ENCODE measurements at places on chromosomes 3 and 15.

DNA sequence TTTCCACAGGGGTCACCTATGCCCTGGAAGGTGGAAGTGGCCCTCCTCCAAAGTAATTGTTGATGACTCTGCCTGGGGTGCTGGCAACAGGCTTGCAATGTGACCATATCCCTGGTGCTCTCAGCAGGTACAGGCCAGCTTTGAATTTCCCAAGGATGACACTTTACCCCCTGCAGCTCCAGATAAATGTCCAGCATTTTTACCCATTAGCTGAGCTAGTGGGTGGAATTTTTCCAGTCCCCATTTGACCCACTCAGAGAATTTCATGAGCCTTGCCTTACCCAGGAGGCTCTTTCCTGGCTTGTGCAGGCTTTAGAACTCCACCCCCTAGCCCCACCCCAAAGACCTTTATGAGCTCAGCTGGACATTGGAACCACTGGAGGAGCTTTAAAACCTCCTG is 77.6 kb downstream of the ST8SIA2 start:
- DNase-seq: no peak

DNA sequence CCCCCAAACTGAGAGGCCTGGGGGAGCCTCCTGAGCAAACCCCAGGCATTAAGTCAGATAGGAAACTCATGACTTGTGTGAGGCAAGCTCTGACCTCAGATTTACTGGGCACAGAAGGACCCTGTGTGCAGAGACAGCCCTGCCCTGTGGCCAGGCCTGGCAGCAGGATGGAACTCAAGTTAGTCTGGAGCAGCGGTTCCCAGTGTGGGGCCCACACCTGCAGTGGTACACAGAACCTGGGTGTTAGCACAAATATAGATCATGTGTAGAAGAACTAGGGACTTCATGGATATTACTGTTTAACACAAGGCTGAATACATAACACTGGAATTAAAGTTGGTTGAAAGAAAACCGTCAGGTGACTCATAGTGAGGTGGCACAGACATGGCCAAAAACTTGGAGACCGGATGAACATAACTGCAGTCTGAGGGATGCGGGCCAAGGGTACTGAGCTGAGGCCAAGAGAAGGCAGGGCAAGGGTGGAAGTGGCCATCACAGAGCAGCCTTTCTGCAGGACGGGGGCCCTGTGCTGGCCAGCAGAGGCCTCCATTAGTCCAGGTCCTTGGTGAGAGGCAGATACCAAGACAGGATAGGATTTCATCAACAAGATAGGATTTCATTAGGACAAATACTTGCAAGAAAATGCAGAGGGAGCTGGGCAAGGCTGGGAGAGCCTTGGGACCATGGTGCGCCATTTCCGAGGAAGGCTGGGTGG is 40.9 kb downstream of the IRAK2 start:
- no peak for DNase-seq

DNA sequence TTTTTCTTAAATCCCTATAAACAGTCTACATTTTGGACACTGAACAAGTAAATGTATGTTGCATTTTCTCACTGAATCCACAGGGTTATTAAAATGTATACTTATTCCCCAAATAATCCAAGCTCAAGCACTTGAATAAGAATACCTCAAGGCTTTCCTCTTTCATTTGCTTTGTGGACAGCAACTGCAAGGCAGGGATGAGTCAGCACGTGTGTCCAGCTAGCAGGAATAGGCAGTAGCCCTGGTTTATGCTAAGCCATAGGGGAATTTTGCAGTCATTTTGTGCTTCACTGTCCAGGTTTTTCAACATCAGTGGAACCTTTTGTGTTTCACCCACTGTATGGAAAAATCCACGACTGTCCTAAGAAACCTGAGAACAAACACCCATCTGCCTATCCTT is 96.7 kb upstream of the KCNMB2 start:
- DNase-seq: no peak

- DNase-seq: no peak
Observed at GRCh38 chr3:105260385-105260784, 106.3 kb upstream of the ALCAM start.

DNA sequence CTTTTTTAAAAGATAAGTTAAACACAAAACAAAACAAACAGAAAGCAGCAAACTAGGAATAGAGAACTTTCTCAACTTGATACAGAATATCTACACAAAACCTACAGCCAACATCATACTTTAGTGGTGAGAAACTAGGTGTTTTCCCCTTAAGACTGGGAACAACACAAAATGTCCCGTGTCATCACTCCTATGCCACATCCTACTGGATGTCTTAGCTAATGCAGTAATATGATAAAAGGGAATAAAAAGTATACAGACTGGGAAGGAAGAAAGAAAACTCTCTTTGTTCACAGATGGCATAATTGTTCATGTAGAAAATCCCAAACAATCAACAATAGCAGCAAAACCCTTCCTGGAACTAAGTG is 45.9 kb downstream of the TMEM45A start:
- DNase-seq: no peak

DNA sequence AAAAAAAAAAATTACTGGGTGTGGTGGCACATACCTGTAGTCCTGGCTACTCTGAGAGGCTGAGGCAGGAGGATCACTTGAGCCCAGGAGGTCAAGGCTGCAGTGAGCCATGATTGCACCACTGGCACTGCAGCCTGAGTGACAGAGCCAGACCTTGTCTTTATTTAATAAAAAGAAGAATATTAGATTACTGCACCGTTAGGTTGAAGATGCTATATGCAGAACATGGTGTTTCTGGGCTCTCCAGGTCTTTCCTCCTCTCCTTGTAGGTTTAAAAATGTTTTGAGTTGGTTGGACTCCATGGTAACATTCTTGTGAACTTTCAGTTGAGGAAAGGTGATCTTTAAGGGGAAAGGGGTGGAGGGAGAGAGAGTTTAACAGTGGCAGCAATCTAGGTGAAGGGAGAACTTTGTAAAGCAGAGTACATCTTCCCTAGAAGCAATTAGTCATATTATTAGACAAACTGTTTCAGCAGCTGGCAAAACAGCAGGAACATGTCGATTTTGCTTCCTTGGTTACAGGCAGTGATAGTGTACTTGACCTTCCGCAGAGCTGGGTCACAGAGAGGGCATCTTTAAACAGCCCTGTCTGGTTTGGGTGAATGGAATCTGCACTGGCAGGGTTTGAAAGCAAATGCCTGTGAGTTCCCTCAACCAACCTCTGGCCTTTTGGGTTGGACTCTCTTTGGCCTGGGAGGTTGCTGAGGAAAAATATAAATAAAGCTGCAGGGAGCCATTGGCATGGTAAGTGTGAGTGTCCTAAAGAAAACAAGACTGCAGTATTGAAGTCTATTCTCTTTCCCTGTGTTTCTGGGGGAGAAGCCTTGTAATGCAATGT is 42.8 kb downstream of the NR2C2 start:
- DNase-seq: peak; percentile 23

DNA sequence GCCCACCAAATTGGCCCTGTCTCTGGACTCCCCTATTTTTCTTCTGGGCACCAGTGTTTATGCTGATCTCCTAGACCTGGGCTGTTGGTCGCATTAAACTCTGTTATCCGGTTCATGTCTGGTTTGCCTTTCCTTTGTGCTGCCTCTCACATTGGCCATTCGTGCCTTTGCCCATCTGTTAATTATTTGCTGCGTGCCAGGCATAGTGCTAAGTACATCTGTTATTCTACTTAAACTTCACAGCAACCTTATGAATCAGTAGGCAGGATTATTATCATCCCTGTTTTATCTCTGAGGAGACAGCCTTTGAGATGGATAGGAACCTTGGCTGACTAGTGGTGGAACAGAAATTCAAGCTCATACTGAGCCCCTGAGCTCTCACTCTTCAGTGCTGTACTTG is 76.0 kb downstream of the THSD4 start:
- no peak for DNase-seq

- DNase-seq: no peak
Observed at GRCh38 chr3:83873550-83873949, 1085.2 kb upstream of the CADM2 start.

DNA sequence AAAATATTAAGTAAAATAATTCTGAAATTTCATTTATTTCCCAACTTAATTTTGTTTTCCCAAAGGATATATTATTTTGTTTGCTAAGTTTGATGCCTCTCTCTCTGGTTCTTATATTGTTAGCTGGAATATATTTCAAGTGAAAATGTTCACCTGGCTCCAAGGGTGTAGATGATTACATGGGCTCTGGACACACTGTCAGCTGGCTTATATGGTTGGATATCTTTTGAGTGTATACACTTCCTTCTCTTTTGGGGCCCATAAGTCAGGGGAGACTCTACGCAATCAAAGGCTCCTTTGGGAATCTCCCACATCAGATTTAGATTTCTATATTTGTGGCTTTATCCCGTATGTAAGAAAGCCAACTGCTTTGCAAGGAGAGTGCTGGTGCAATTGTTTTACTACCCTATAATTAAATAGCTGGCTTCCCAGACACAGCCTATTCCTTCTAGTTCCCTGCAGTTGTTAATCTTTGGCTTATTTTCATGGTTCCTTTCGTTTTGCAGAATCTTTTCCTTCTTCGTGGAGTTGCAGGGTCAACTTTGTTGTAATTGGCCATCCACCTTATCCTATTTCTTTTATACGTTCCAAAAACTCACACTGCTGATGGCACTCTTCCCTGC is 225.7 kb downstream of the DPH6 start:
- no peak for DNase-seq

GRCh38 chr3:151168269-151169094 is 34.5 kb downstream of the GPR171 start:
- peak; percentile 79 for DNase-seq

DNA sequence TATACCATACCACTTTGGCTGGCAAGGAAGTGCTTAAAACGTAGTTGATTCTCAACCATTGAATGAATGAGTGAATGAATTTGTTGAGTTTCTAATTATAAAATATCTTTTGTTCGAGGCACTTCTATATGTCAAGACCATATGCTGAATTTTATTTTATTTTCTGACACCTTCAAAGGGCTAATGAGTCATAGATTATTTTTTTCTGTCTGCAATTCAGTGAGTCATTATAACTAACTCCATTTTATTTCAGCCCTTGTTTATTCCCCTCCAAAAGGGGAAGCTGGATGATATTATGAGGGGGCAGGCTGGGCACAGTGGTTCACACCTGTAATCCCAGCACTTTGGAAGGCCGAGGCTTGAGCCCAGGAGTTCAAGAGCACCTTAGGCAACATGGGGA is 142.4 kb downstream of the P2RY1 start:
- no peak for DNase-seq

DNA sequence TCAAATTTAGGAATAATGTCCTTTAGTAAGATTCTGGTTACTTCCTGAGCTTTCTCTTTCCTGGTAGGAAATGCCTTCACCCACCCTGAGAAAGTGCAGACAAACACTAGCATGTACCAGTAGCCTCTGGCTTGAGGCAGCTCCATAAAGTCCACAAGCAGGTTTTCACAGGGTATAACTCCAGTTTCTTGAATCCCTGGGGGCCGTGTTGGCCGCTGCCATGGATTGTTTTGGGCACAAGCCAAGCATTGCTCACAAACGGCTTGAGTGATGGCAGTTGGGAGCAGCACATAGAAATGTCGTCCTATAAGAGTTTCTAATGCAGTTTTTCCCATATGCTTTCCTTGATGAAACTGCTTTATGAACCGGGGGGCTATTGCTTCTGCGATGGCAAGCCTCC is 164.1 kb downstream of the STXBP5L start:
- DNase-seq: peak; percentile 21

DNA sequence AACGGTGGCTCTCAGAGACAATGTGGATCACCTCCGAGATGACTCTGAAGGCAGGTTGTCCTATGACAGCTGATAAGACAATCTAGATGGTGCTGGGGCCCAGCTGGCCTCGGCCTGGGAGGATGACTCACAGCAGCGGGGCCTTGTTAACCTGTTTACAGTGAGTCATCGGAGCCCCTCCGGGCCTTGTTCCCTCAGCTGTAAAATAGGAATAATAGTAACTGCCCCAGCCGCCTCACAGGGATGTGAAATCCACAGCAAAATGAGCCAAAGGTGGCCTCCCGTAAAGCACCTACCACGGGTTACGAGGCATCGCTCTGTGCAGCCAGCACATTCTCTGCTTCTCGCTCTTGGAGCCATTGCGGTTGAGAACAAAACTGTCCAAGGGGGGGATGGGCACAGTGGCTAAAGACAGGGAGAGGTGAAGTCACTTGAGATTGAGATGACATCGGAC is 88.6 kb upstream of the RASGRF1 start:
- DNase-seq: no peak

DNA sequence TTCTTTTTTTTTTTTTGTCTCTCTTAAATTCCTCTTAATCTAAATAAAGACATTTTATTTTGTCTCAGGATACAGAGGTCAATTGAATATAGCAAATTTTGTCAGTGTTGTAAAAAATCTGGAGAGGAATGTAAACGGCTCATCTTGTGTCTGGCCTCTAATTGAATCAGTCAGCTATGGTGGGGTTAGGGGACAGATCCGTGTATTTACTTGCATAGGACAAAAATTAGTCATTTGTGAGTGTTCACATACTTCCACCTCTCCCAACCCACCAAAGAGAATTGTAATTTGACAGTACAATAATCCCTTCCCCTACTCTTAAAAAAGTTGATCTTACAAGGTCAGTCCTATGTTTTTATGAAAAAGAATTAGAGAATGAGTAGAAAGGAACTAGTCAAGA is 18.3 kb downstream of the PPARG start:
- DNase-seq: no peak

DNA sequence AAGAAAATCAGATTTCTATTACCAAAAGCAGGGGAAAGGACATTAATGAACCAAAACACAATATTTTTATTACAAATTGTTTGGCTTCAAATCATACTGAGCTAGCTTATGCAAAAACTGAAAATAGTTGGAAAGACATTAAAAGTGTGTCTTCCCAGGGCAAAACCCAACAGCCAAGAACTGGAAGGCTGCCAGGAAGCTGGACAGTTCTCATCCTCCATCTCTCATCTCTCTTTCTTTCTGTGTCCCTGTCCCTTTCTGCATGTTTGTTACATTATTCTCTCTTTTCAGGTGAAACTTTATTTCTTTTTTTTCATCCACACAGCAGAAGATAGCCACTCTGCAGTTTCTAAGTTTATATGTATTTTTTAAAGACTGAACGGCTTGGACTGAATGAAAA is 41.1 kb upstream of the SNTN start:
- no peak for DNase-seq

DNA sequence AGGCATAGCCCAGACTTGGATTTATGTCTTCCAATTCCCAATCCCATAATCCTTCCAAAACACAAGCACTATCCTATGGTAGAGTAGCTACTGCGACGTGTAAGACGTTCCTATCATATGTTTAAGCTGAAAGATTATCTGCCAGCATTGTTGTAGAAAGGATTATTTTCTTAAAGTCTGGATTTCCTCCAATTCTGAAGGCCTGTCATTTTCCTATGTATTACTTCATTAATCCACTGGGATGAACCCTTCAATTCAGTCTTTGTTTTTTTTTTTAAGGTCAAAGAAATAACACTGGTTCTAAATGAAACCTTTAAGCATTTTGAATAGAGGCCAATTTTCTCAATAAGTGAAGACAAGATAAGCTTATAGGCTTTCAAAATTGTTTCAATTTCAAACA is 289.0 kb downstream of the SLC9A9 start:
- no peak for DNase-seq
